ENCODE measurements at places on chromosomes 5 and 9. TPM values are rescaled to one million over a fixed set of nuclear protein-coding genes. Genes with fewer than 3 reads are reported as not detected.

Gene MYOT
- 0.56 TPM for total RNA-seq

Gene CCIN
- total RNA-seq, result not detected

- H3K27me3 ChIP-seq, result no peaks in the 10 kb centered on the region
- no peak overlapping the region for H3K27ac ChIP-seq
- no peak for DNase-seq
- H3K36me3 ChIP-seq, result no peaks in the 10 kb centered on the region
- no peaks in the 10 kb centered on the region for H3K4me1 ChIP-seq
- H3K4me3 ChIP-seq, result no peak overlapping the region
Measured at GRCh38 chr5:18152671-18153070, 518.4 kb downstream of the TAF11L14 start.

DNA sequence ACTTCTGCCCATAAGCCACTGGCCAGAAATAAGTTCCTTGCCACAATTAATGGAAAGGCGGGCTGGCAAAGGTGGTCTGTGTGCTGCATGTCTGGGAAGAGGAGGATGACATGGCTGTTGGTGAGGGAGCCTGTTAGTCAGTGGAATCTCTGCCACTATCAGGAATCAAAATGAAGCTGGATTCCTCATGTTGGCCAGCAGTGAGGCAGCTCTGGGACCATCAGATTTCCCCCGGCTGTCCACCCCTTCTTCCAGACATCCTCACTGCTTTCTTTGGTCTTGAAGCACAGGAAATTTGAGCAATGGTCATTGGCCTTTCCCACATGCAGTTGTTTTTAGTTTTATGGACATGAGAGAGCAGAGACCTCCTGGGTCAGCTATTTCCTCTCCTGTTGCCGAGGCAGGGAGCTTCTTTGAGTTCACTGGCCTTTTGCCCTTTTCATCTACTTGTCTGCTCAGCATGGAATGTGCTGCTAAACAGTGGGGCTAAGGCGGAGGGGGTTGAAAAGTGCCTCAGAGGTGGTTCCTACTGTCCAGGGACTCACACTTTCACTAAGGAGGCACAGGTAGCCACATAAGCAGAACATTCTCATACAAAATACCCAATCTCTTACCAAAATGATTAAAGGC is 34.8 kb upstream of the NEURL1B start:
- H3K4me3 ChIP-seq, result no peak overlapping the region
- H3K27ac ChIP-seq, result no peak overlapping the region
- no peak for DNase-seq

GRCh38 chr5:176577312-176578176 is 28.4 kb downstream of the CDHR2 start:
- peaks cover 6% of the 10 kb centered on the region for H3K27me3 ChIP-seq
- no peaks in the 10 kb centered on the region for H3K4me1 ChIP-seq
- no peak overlapping the region for H3K4me3 ChIP-seq
- H3K27ac ChIP-seq, result no peak overlapping the region
- H3K36me3 ChIP-seq, result no peaks in the 10 kb centered on the region
- DNase-seq, result no peak

GRCh38 chr5:136457390-136458013 is 92.2 kb upstream of the TRPC7 start:
- no peaks in the 10 kb centered on the region for H3K36me3 ChIP-seq
- H3K27ac ChIP-seq, result no peak overlapping the region
- H3K27me3 ChIP-seq, result no peaks in the 10 kb centered on the region
- DNase-seq, result no peak
- no peak overlapping the region for H3K4me3 ChIP-seq
- H3K4me1 ChIP-seq, result no peaks in the 10 kb centered on the region

- no peak overlapping the region for H3K4me3 ChIP-seq
- H3K36me3 ChIP-seq, result peaks cover 10% of the 10 kb centered on the region
- no peak for DNase-seq
- peaks cover 11% of the 10 kb centered on the region for H3K4me1 ChIP-seq
- H3K27me3 ChIP-seq, result peaks cover 7% of the 10 kb centered on the region
- H3K27ac ChIP-seq, result no peak overlapping the region
Measured at GRCh38 chr5:157532022-157532421, 43.6 kb downstream of the ADAM19 start.

GRCh38 chr5:175621971-175622370 is 35.9 kb upstream of the HRH2 start:
- peaks cover 8% of the 10 kb centered on the region for H3K27me3 ChIP-seq
- no peaks in the 10 kb centered on the region for H3K36me3 ChIP-seq
- H3K4me1 ChIP-seq, result no peaks in the 10 kb centered on the region

GRCh38 chr5:139740992-139741672 is 54.5 kb upstream of the PSD2 start:
- H3K27me3 ChIP-seq, result peaks cover 16% of the 10 kb centered on the region
- no peaks in the 10 kb centered on the region for H3K36me3 ChIP-seq
- H3K4me3 ChIP-seq, result no peak overlapping the region
- H3K27ac ChIP-seq, result no peak overlapping the region
- peaks cover 56% of the 10 kb centered on the region for H3K4me1 ChIP-seq

GRCh38 chr5:111075520-111075919 is 4.0 kb downstream of the TSLP start:
- no peak for DNase-seq
- peaks cover 5% of the 10 kb centered on the region for H3K4me1 ChIP-seq
- H3K27ac ChIP-seq, result no peak overlapping the region
- peaks cover 86% of the 10 kb centered on the region for H3K27me3 ChIP-seq
- H3K36me3 ChIP-seq, result no peaks in the 10 kb centered on the region

GRCh38 chr5:66080664-66081063 is 63.4 kb upstream of the SREK1 start:
- no peak overlapping the region for H3K27ac ChIP-seq
- no peak overlapping the region for H3K4me3 ChIP-seq
- no peak for DNase-seq
- no peaks in the 10 kb centered on the region for H3K4me1 ChIP-seq

Measured in type B pancreatic cell (in vitro differentiated cells).